ENCODE measurements at places on chromosomes 12 and 14. TPM values are rescaled to one million over a fixed set of nuclear protein-coding genes. Genes with fewer than 3 reads are reported as not detected.

DNA sequence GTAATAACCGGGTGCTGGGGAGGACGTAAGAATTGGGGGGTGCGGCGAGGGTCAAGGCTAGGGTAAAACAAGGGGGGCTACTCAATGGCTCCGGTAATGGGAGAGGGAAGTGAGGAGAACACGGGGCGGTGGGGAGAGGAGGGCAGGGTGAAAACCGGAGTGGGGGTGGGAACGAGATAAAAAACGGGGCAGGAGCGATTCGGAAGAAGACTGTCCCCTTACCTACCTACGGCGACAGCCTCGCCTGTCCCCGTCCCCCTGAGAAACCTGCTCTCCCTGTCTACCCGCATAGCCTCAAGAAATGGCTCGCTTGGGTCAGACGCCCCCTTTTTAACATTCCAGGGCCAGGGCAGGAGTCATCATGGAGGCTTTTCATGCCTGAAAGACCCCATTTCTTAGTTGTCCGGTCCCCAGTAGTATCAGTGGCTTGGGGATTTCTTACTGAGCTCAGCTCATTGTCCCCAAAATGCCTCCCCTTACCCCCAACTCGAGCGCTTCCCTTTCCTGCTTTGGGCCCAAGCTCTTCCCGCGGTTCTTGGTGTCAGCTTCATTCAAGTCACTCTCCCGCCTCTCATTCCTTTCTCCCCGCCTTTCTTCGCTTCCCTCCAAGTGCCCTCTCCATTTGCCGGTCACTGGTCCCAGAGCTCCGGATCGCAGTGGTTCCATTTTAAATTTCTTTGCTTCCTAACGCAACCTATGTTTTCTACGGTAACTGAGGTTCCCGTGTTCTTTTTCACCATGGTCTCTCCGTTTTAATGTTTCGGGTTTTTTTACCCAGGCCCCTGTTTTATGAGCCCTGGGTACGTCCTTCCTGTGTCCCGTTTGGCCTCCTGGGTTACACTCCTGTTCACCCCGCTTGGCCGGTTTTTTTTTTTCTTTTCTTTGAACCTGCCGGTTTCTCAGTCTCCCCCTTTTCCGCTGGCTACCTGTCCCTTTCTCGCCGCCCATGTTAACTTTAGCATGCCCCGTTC lies 1.2 kb upstream of the WSB2 start:
- DNase-seq: no peak

The ZNF605 gene
- 28.7 TPM for total RNA-seq

GRCh38 chr14:37081218-37081617 lies 91.2 kb downstream of the SLC25A21 start:
- DNase-seq: no peak

The RPL10L gene
- total RNA-seq: not detected

GRCh38 chr12:122946690-122947341 lies 19.4 kb downstream of the ABCB9 start:
- DNase-seq: no peak

- no peak for DNase-seq
Measured at GRCh38 chr12:4555804-4556203, 6.2 kb upstream of the DYRK4 start.

The TBK1 gene
- total RNA-seq: 20.4 TPM
